NCI-H2081 treated with DMSO at 0.1 percent for 48 hours (cell line): ENCODE measurements at places on chromosomes 13 and 19.

DNA sequence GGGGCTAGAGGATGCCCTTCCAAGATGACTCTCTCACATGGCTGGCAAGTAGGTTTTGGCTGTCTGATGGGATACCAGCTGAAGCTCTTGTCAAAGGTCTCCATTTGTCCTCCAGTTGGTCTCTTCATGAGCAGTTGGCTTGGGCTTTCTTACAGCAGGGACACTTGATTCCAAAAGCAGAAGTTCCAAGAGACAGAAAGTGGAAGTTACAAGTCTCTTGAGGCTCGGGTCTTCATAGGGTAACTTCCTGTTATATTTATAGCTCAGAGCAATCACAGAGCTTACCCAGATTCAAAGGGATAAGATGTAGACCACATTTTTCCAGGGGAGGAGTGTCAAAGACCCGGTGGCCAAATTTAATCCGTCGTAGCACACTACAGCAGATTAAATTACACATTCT is 440.0 kb downstream of the RFC3 start:
- DNase-seq: no peak

DNA sequence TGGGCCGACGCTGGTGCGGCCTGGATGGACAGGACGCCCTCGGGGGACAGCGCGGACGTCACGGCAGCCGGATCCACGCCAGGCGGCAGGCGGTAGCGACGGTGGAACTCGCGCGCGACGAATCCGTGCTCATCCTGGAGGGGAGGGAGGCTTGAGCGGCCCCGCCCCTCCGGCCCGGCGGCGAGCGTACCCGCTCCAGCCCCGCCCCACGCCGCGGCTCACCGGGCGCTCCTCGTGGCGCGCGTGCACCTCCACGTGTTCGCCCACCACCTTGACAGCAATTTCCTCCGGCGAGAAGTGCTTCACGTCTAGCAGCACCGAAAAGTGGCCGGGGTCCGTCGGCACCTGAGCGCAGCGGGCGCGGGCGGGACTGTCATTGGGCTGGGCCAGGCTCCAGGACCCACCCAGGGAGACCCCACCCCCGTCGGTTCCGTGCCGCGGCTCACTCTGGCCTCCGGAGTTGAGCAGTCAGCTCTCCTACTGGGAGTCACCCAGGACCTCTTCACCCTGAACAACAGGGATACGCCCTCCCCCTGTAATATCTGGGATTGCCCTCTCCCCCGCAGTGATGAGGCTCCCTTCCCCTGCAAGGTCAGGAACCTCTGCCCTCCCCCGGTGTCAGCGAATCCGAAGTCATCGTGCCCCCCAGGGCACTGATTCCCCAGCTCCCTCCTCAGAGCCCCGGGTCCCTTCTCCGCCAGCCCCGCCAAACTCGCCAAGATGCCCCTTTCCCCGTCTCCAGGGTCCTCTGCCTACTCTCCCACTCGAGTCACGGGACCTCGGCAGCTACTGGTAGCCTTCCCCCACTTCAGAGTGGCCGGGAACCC is 1.1 kb downstream of the HSPB6 start:
- DNase-seq: no peak

DNA sequence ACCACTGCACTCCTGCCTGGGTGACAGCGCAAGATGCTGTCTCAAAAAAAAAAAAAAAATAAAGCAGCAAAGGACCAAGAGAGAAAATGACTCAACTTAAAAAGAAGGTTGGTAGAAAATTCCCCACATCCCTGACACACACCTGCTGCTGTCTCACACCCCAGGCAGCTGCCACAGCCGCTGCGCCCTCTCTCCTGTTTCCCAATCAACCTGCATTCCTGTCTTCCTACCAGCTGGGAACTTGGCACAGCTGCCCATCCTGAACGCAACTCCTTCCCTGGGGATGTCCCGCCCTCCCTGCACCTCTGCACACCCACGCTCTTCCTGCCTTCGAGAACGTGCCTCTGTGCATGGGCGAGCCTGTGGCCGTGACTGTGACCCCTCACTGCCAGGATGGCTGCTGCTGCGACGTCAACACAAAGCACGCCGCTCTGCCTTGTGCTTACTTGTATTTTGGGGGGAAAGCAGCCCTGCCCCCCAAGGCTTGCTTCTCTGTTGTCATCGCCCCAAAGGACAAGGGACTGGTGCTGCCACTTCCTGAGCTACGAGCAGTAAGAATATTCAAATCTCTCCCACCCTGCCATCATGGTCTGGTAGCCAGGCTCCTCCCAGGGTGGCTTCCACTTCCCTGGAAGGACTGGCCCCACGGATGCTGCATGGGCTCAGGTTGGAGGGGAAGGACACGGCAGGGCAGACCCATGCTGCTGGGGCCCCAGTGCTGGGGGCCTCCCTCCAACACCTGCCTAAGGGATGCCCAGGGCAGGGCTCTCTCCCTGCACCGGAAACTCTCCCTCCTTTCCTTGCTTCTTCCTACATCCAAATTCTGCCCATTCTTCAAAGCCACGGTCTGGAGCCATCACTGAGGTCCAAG is 20.7 kb downstream of the SH3GL1 start:
- no peak for DNase-seq

DNA sequence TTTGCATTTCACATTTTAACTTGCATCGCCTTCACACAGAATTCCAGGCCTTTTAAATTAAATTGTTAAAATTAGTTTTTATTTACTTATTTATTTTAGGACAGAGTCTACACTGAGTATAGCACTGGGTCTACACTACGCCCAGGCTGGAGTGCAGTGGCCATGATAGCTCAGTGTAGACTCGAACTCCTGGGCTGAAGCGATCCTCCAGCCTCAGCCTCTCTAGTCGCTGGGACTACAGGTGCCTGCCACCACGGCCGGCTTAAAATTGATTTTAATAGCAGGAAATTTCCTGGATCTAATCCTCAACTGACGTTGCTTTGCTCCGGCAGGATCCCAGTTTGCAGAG is 301 bp upstream of the ZNF610 start:
- no peak for DNase-seq

DNA sequence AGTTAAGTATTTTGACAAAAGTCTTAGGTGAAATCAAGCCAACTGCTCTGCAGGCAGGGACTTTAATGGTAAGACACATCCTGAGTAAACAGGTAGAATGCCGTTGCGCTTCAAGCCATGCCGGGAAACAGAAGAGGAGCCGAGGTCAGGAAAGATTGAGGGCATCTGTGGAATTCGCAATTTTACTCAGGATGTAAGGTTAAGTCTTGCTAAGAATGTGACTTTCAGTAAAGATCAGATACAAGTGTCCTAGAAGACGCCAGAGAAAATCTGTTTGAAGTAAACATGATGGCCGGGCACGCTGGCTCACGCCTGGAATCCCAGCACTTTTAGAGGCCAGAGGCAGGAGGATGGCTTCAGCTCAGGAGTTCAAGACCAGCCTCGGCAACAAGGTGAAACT is 33.4 kb upstream of the DPRX start:
- no peak for DNase-seq

GRCh38 chr19:45130888-45131615 is 29.7 kb downstream of the NKPD1 start:
- peak; percentile 85 for DNase-seq

DNA sequence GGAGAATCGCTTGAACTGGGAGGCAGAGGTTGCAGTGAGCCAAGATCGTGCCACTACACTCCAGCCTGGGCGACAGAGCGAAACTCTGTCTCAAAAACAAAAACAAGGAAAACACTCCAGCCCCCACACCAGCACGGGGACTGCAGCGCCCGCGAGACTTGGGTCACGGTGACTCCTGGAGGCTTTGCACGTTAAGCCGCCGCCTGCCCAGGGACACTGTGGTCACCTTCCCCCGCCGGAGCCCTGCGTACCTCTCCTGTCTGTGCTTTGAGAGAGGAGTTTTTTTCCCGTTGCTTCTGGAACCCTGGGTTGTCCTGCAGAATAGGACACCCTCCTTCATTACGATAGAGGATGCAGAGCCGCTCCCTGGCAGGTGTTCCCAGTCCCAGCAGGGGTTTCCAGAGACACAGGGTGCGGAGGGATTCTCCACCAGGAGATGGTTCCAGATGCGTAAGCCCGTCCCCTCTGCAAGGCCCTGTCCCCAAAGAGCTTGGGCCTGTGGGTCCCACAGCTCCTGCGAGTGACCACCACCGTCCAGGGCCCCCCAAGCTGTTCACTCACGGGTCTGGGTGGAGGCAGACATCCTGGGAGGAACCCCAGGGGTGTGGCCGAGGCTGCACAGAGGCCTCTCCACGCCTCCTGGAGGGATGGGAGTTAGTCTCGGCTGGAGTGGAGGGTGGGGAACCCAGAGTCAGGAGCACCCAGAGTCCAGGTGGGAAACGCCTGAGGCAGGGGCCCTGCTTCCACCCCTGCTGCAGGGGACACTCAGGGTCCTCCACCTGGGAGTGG is 42.8 kb upstream of the NDUFS7 start:
- no peak for DNase-seq

GRCh38 chr13:49326222-49326917 is 78.6 kb downstream of the CDADC1 start:
- no peak for DNase-seq

GRCh38 chr13:35672611-35673010 is 196.1 kb upstream of the MAB21L1 start:
- no peak for DNase-seq

GRCh38 chr19:55220525-55220924 is 8.0 kb downstream of the TMEM86B start:
- DNase-seq: no peak

DNA sequence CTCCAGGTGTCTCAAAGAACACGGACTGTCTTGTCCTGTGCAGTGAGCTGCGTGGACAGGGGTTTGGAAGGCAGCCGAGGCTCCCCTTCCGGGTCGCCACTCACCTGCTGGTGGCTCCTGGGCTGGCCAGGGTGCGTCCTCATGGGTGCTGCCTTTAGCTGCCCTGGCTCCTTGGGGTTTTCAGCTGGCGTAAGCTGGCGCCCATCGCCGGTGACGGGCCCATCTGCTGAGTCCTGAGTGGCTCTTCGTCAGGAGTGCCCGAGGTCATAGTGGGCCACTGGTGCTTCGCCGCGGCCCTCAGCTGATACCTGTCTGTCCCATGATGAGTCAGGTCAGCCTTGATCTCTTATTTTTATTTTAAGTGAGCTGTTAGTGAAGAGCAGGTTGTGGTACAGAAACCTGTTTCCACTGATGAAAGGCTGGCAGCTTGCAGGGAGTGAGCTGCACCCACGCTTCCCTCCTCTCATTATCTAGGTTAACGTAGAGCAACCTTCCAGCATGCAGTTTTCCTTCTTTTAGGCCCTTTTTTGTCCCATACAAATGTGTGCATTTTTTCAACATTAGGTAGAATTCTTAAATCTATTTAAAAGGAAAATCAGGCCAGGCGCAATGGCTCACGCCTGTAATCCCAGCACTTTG is 18.4 kb downstream of the EPN1 start:
- DNase-seq: no peak

DNA sequence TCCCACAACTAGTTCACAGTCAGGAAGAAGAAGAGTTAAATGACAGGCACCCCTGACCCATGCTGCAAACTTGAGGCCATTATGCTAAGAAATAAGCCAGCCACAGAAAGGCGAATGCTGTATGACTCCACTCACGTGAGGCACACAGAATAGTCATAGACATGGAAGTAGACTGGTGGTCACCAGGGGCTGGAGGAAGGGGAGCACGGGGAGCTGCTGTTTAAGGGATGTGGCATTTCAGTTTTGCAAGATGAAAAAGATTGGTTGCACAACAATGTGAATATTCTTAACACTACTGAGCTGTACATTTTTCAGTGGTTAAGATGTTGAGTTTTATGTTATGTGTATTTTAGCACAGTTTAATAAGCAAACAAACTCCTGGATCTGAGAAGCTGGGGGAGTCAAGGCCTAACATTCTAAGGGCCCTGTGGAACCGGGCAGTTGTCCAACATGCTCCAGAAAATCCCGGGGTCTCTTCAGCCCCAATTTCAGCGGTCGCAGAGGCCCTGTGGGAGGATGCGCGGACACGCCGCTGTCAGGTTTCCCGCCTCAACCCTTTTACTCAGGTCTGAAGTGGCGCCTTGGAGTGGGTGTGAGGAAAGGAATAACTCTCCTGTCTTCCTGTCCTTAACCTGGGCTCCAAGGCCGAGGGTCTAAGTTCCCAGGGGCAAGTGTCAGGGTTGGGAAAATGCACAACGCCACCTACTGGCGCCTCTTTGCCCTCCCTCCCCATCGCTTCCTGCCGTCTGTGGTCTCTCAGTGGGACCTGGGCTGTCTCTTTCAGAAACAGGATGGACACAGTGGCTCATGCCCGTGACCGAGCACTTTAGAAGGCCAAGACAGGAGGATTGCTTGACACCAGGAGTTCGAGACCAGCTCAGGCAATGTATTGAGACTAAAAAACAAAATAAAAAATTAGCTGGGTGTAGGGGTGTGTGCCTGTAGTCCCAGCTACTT is 4.4 kb upstream of the TMEM272 start:
- no peak for DNase-seq

GRCh38 chr19:40305403-40305802 is 20.3 kb upstream of the AKT2 start:
- DNase-seq: peak; percentile 38

GRCh38 chr13:111161601-111162600 is 46.8 kb downstream of the ARHGEF7 start:
- no peak for DNase-seq

GRCh38 chr13:77521595-77522367 is 13.7 kb upstream of the SCEL start:
- no peak for DNase-seq

- no peak for DNase-seq
These were observed 8.2 kb upstream of the ZMYM2 start for GRCh38 chr13:19950374-19950773.

- no peak for DNase-seq
These were observed 370.4 kb downstream of the IRS2 start for GRCh38 chr13:109416001-109416400.

- DNase-seq: no peak
These were observed 23.2 kb downstream of the RFX2 start for GRCh38 chr19:6087074-6087571.

DNA sequence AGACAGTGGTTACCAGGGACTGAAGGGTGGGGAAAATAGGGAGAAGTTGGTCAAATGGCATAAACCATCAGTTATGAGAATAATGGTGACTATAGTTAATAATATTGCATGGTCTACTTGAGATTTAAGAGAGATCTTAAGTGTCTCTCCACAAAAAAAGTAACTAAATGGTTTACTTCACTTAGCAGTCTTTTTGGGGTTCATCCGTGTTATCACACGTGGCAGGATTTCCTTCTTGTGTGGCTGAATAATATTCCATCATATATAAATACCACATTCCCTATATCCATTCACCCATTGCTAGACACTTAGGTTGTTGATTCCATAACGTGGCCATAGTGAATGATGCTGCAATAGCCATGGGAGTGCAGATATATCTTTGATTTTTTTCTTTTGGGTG is 967.0 kb downstream of the UQCRFS1 start:
- no peak for DNase-seq

DNA sequence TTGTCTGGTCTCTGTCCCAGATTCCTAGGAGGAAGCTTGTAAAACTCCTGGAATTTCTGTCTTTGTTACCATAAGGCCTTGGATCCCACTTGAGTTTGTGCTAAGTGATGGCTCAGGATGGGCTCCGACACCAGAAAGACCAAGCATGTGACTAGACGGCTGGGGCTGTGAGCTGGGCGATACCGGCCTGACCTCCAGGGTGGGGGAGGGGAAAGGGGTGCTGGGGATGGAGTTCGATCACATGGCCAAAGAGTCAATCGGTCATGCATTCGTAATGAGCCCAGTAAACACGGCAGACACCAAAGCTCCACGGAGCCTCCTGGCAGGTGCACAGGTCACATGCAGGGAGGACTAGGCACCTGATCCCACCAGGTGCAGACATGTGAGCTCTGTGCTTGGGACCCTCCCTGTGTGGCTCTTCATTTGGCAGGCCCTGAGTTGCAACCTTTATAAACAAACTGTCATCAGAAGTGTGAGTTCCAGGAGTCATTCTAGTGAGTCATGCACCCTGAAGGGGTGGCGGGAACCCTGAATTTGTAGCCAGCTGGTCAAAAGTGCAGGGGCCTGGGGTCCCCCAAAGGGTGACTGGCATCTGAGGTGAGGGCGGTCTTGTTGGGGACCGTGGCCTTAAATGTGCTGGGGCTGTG is 27.1 kb downstream of the ELAVL1 start:
- no peak for DNase-seq
